Activated CD4-positive, alpha-beta T cell treated with anti-CD3 and anti-CD28 coated beads for 36 hours (primary cell): ENCODE measurements at places on chromosomes 6 and 20. TPM values are rescaled to one million over a fixed set of nuclear protein-coding genes. Genes with fewer than 3 reads are reported as not detected.

- DNase-seq, result peak; percentile 81
Observed at GRCh38 chr6:111843347-111844147, 29.7 kb downstream of the FYN start.

DNA sequence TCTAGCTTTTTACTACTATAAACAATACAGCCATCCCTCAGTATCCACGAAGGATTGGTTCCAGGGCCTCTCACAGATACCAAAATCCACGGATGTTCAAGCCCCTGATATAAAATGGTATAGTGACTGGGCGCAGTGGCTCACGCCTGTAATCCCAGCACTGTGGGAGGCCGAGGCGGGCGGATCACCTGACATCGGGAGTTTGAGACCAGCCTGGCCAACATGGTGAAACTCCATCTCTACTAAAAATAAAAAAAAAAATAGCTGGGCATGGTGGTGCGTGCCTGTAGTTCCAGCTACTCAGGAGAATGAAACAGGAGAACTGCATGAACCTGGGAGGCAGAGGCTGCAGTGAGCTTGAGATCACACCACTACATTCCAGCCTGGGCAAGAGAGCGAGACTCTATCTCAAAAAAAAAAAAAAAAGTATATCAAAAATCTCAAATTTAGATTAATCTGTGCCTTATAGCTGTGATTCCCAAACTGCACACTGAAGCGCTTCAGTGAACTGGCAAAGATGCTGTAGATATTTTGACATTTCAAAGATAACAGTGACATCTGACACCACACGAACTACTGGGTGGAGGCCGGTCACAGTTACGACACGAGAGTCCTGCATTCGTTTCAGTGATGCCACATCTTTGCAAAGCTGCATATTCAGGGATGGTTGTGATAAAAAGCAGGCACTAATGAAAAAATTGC is 38.3 kb downstream of the MRS2 start:
- DNase-seq, result no peak

GRCh38 chr6:108650781-108651180 is 90.1 kb downstream of the FOXO3 start:
- no peak for DNase-seq

DNA sequence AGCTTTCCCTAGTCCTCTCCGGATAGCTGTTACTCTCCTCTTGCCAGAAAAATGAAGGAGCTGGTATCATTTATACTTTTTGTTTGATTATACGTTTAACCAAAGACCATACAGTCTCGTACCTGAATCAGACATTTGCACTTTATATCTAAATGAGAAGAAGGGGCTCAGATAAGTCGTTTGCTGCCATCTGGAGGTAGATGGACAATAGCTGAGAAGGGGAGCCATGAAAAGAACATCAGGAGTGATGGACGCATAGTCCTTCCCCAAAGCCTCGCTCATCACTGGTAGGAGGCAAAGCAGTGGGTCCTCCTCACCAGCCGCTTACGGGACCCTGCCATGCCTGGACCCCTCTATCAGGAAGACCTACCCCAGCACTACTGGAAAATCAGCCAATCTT is 45.4 kb downstream of the RPF2 start:
- no peak for DNase-seq

Gene SLC22A2
- total RNA-seq, result not detected
